Stimulated activated CD4-positive, alpha-beta T cell treated with anti-CD3 and anti-CD28 coated beads, Interleukin-15, amount 100 ng/mL, for 1 hour (primary cell): ENCODE measurements at places on chromosomes 12 and 14.

- DNase-seq = no peak
Measured at GRCh38 chr12:46786774-46787173, 39.0 kb downstream of the SLC38A4 start.

- no peak for DNase-seq
Measured at GRCh38 chr12:33994857-33995808, 27.2 kb upstream of the ALG10 start.

DNA sequence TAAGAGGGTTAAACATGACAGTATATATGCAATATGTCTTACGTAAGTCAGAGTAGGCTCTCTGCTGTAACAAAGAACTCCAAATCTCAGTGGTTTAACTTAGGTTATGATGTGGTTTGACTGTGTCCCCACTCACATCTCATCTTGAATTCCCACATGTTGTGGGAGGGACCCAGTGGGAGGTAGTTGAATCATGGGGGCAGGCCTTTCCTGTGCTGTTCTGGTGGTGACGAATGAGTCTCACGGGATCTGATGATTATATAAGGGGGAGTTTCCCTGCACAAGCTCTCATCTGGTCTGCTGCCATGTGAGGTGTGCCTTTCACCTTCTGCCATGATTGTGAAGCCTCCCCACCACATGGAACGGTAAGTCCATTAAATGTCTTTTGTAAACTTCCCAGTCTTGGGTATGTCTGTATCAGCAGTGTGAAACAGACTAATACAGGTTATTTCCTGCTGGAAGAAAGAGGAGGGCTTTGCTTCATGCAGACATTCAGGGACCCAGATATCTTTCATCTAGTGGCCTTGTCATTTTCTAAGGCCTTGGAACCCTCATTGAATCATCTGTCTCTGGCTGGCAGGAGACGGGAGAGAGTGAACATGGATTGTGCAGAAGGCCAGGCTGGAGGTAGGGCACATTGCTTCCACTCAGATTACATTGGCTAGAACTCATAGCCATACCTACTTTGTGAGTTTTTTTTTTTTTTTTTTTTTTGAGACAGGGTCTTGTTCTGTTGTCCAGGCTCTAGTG, 96.1 kb downstream of the CRADD start:
- DNase-seq = peak; percentile 16

- DNase-seq = no peak
Measured at GRCh38 chr12:12238605-12239004, 28.2 kb downstream of the LRP6 start.

DNA sequence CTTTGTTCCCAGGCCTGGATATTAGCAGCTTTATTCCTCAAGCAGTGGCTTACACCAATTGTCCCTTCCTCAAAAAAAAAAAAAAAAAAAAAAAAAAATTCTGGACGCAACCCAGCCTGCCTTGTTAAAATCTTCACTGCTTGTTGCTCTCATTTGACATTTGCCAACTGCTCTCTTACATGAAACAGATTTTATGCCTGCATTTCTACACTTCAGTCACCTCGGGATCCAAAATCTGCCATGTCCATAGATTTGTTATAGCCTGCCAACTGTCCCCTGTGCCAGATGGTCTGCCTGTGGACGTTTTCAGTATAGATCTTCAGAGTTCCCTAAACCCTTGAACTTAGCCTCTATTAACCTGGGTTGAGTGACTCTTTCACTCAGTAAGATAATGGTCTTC, 651.5 kb downstream of the FSCB start:
- DNase-seq = no peak

DNA sequence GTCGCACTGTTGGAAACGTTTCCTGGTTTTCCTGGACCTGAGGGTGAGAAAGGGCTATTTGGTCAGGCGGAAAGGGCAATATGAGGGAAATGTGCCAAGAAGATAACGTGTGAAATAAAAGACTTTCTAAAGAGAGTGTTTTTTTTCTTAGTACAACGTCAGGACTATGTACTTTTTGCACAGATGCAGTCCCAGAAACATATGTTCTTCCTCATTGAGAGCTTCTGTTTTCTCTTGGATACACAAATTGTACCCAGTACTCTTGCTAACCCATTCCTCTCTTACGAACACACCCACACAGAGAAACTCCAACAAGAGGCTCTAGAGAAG, 669 bp upstream of the PKP2 start:
- no peak for DNase-seq

GRCh38 chr14:63262446-63262845, 56.3 kb downstream of the GPHB5 start:
- DNase-seq = no peak

DNA sequence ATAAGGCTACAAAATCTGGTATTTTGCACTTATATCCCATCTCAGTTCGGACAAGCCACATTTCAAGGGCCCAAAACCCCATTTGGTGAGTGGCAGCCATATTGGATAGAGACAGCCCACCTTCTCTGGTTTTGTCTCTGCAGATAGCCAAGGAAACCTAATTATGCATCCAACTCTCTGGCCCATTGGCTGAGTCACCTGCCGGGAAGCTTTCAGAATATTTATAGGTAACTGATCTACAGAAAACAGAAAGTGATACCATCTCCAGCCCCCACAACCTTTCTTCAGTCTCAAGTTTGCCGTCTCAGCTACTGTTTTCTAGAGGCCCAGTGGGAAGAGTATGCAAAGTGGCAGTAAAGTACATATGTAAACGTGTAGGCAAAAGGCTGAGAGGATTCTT, 33.7 kb upstream of the PPP1CC start:
- DNase-seq = no peak

DNA sequence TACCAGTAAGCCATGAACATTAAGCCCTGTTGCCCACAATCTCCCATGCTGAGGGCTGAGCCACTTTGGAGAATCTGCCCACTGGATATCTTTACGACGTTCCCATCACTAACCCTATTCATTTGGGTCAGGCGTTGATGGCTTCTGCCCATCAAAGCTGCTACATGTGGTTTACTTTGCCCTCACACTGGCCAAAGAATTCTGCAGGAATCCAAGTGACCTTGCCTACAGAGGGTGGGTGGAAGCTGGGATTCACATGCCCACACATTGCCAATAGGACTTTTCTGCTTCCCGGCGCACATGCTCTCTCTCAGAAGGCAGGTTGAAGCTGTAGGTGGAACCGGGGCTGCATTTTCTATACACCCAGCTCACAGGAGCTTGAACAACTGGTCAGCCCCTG, 28.3 kb downstream of the OAS2 start:
- no peak for DNase-seq

- no peak for DNase-seq
Measured at GRCh38 chr12:52432559-52433207, 1.5 kb downstream of the KRT75 start.

DNA sequence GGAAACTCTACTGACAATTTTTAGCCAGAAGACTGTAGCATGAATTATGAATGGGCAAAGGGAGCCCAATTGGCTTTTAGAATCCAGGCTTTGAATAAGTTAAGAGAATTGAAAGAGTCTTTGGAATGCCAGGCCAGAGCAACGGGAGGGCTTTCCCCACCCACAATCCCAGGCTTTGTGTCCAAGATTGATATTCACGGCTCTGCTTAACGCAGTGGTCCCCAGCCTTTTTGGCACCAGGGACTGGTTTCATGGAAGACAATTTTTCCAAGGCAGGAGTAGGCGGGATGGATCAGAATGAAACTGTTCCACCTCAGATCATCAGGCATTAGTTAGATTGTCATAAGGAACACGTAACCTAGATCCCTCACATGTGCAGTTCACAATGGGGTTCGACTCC, 79.6 kb downstream of the EPS8 start:
- DNase-seq = no peak

DNA sequence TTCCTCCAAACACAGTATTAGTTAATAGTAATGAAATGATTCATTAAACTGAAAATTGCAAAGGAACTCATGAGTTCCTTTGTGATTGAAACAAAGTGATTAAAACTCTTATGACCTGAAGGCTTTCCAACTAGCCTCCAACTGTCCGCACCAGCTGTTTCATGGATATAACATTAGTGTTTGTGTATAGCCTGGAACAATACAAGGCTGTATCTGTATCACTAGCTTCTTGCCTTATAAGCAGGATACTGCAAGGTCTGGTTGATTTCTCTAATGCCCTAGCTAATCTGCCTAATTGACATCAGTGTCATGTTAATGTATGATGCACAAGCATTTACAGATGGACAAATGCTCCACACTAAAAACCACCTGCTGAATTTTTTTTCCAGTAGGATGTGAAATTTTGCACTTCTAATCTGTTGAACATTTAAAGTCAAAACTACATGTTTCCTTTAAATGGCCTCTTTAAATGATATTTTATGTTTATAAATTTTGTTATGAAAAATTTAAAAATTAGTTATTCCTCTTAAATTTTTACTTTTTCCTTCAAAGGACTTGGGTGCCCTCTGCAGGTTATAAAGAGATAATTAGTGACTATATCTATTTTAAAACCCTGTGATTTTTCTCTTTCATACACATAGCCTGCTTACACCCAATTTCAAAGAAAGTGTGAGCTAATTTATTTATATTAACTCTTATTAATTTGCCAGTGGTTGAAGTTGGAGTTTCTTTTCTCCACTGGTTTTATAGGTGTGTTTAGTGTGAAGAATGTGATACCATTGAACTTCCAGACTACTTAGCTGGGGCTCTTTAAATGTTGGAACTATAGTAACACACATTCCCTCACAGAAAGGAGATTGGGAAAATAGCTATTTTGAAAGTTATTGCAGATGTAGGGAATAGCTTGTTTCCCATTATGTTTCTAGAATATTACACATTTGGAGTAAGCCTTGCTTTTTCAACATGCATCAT, 25.4 kb downstream of the AP5M1 start:
- DNase-seq = no peak

DNA sequence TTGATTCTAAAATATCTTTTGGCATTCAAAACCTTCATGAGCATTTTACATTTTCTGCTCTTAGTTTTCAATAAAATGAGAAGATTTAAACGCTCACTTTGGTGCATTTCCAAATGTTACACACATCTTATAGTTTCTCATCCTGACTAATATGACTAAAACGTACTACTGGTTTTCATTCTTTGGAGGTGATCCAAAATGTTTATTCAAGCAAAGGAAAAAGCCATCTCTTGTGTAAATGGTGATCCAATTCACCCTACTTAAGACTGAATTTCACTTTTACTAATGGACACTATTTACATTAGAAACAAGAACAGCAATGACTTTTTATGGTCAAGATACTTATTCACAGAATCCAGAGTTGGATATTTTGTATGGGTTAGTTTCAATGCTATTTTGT, 86.6 kb downstream of the KITLG start:
- no peak for DNase-seq

- no peak for DNase-seq
Measured at GRCh38 chr12:67649570-67650387, 1.2 kb downstream of the DYRK2 start.

DNA sequence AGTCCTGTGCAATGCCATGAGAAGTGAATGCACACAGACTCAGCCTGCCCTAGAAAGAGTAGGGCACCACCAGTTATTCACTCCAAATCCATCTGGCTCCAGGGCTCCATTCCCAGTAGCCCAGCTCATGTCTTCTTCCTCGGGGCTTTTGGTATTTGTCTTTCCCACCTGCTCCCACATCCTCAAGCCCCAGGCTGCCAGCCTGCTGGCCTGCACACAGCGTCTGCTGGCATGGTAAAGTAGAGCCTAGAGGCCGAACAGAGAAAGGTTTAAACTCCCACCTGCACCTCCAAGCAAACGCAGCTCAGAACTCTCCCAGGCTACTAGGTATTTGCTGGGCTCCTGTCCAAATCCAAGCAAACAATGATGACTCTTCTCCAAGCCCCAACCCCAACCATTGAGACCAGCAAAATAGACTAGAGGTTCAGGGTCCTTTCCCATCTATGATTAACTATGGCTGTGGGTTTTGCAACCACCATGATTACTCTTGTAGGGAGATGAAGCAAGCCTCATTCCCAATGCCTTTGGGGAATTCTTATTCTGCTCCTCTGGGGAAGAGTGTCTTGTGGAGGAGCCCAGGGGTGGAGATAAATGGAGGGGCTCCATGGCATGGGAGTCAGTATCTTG, 5.2 kb upstream of the VDR start:
- no peak for DNase-seq

GRCh38 chr12:124765581-124766489, 97.8 kb downstream of the SCARB1 start:
- DNase-seq = no peak

GRCh38 chr12:103301642-103302591, 193.9 kb downstream of the C12orf42 start:
- DNase-seq = no peak

- no peak for DNase-seq
Measured at GRCh38 chr12:56951582-56952339, 5.6 kb downstream of the RDH16 start.
